ENCODE measurements at places on chromosomes 12 and 14.

DNA sequence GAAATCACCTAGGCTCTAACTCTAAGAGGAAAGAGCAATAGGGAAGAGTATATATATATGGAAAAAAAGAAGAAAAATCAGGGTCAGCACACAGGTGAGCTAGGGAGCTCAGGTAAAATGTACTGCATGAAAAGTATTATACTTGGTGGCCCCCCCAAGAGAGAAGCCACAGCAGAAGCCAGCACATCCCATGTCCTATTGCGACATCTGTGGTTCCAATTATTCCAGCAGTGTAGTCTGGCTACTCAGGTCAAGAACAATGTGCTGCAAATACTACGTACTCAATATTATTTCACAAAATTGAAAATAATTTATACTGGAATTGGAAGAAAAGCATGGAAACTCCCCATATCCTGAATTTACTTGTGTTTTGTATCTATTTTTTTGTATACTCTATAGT lies 85.5 kb downstream of the CEP83 start:
- DNase-seq, result no peak

DNA sequence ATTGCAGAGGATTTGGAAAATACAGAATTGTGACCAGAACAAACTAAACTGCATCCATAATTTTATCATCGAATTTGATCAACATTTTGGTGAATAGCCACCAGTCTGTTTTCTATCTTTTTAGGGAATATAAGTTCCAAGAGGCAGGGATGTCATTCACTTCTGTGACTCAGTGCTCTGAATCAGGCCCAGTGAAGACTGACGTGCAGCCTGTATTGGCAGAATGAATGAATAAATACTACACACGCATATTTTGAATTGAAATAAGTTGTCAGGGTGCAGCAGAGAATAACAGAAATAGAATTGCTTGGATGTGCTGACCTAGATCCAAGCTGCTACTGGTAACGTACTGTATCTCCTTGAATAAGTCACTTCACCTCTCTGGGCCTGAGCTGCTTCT lies 1.3 kb upstream of the EMP1 start:
- no peak for DNase-seq

DNA sequence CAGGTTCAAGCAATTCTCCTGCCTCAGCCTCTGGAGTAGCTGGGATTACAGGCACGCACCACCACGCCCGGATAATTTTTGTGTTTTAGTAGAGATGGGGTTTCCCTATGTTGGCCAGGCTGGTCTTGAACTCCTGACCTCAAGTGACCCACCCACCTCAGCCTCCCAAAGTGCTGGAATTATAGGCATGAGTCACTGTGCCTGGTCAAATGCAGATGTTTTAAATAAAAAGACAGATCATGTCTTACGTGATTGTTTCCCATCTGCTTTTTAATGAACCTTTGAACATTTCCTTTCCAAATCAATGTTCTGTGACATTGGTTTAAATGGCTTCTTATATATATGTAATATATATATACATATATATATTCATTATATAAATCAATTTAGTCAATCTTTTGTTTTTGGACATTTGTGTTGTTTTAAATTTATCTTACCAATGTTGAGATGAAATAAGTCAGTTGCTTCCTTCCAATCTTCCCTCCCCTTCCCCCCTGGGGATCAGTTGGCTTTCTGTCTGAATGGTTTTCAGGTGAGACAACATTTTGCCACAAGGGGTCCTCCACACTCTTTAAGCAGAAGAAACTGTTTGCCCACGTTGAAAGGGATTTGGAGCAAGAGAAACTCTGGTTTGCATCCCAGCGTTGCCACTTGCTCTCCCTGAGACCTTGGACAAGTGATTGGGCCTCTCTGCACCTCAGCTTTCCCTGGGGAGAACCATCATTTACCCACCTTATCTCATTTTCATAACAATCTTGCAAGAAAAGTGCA lies 47.6 kb upstream of the RBM19 start:
- DNase-seq, result peak; percentile 18

GRCh38 chr14:21734457-21735074 lies 60.9 kb upstream of the OR4E1 start:
- DNase-seq, result peak; percentile 20

DNA sequence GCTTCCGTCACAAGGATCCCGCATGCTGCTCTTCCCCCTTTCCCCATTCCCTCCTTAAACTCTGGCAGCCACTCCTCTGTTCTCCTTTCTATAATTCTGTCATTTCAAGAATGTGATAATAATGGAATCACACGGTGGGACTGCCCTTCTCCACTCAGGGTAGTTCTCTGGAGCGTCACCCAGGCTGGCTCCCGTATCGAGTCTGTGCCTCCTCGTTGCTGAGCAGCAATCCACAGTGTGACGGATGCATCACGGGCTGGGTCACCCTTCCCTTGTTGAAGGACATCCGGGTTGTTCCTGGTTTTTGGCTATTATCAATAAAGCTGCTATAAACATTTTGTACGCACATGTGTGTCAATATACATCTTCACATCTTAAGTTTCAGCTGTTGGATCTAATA lies 5.7 kb upstream of the SYNE3 start:
- DNase-seq, result no peak

GRCh38 chr14:97377550-97377949 lies 580.4 kb downstream of the VRK1 start:
- no peak for DNase-seq

DNA sequence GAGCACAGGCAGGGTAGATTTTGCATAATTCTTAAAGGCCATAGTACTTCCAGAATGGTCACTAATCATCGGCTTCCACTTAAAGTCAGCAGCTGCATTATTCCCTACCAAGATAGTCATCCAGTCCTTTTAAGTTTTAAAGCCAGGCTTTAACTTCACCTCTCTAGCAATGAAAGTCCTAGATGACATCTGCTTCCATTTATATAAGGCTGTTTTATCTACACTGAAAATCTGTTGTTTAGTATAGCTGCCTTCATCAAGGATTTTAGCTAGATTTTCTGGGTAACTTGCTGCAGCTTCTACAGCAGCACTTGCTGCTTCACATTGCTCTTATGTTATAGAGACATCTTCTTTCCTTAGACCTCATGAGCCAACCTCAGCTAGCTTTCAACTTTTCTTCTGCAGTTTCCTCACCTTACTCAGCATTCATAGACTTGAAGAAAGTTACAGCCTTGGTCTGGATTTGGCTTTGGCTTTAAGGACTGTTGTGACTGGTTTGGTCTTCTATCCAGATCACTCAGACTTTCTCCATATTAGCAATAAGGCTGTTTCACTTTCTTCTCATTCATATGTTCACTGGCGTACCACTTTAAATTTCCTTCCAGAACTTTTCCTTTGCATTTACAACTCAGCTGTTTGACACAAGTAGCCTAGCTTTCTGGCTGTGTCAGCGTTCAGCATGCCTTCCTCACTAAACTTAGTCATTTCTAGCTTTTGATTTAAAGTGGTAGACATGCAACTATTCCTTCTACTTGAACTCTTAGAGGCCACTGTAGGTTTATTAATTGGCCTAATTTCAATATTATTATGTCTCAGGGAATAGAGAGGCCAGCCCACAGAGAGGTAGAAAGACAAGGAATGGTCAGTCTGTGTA lies 209.9 kb upstream of the GARIN2 start:
- no peak for DNase-seq

- DNase-seq, result no peak
Observed at GRCh38 chr12:84694116-84694515, 218.5 kb downstream of the SLC6A15 start.

DNA sequence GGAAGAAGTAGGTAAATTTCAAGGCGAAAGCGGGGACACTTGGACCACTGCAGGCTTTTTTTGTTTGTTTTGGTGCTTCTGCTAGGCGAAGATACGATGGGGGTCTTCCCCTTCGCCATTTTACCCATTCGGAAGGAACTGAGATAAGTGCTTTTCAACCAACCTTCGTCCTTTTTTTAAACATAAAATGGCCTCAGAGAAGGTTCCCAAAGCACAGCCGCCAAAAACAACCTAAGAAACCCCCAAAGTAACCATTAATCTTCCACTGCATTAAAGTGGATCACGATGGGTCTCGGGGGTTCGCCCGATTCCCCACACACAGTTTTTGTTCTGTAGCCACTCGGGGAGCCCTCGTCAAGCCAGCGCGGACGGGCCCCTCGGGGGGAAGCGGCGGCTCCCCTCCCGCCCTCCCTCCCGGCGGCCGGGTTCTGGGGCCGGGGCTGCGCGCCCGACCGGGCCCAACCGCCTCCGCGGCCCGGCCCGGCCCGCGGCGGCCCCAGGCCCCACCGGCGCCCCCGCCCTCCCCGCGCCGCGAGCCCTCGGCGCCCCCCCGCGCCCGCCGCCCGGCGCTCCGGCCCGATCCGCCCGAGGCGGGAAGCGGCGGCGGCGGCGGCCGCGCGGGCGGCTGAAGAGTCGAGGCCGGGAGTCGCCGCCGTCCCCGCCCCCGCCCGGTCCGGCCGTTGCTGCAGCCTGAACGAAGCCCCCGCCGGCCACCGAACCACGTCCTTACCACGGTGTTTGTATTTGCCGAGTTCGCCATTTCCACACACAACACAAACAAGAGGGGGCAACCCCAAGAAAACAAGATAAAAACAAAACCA lies 790 bp downstream of the GTF2A1 start:
- peak; percentile 17 for DNase-seq

- DNase-seq, result no peak
Observed at GRCh38 chr12:101713059-101713682, 15.7 kb downstream of the CHPT1 start.

- no peak for DNase-seq
Observed at GRCh38 chr12:92064422-92064821, 81.2 kb downstream of the BTG1 start.

DNA sequence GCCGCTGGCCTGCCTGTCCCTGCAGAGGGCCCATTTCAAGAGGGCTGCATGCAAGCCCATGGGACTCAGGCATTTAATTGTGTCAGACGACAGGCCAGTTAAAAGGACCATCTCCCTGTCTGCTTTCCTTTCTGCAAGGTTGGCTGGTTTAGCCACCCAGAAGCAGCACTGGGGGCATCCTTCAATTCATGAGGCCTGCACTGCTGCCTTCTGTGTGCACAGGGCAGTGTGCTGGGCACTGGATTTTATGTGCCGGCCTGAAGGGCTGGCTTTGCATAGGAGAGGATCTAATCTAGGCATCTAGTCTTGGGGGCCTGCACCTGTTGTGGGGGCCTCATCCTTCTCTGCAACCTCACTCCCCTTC lies 114.1 kb upstream of the FKBP4 start:
- no peak for DNase-seq

- no peak for DNase-seq
Observed at GRCh38 chr12:108640802-108641445, 7.2 kb upstream of the SELPLG start.

- no peak for DNase-seq
Observed at GRCh38 chr14:52413729-52414408, 99.8 kb downstream of the PTGER2 start.
